ENCODE measurements at places on chromosomes 7 and 10.

DNA sequence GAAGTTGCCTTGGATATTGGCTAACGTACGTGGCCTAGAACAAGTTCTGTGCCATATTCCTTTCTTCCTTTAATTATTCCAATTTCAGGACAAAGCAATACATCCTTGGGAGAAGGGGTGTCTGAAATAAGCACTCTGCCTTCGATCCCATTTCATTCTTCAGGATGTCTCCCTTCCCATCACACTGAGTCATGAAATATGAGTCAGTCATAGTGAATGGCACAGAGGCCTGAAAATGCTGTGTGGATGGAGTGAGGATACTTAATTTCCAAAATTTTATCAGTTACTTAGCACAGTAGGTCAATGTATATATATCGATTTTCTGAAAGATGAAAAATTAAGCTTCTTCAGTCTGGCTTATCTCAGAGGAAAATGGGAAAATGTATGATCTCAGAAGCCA lies 19.5 kb downstream of the EVX1 start:
- no peak for DNase-seq

- no peak for DNase-seq
Measured at GRCh38 chr10:51321980-51322379, 247.7 kb downstream of the PRKG1 start.

- no peak for DNase-seq
Measured at GRCh38 chr7:15561835-15562234, at the start of gene AGMO. Gene AGMO (minus strand): TSS chr7:15562015.

DNA sequence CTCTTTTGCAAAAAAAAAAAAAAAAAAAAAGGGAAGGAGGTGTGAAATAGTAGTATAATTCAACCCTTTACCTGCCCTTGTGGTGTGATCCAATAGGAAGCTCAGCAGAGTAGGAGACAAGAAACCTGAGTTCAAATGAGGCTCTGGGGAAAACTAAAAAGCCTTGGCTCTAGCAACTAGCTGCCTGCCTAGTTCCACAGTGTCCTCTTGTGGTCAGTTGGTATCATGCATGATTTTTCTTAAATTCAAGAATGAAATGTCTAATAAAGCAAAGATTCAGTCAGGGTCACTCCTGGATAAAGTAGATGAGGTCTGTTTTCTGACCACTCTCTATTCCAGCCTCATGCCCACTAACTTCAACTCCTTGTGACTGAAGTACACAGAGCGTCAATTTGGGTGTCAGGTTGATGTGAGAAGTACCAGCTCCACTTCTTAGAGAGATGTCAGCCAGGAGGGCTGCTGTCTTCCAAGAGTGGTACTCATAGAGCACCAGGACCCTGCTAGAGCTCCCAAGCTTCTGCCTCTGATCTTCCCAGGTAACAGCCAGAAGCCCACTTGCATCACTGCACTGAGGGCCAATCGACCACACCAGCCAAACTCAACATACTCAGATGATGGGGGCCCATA lies 10.5 kb downstream of the LSM5 start:
- no peak for DNase-seq

DNA sequence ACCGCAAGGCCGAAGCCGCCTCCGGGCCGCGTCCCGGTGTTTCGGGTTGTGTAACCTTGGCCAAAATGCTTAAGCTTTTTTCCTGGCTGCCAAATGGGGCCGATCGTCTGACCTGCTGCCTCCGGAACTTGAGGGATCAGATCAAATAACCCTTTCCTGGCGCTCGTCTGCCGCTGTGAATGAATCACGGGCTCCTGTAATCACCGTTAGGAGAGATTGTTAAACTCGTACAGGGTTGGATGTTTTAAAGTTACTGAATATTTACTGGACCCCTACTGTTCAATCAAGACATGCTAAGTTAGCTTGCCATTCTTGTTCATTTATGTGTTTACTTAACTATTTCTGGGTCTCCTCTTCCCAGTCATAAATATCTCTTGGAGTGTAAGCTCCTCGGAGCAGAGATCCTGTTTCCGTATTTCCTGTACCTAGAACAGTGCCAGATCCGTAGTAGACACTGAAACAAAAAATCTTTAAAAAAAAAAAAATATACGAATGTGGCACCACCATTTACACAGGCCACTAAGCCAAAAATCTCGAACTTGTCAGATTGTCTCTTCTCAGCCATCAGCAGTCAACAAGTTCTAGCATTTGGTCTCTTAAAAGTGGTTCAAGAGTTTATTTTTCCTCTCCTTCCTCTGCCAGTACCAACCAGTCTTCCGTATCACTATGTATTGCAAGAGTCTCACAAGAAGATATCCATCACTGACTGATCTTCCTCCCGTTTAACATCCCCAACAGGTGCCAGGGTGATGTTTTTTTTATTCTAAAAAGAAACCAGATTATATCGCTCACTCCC lies 650 bp upstream of the TM9SF3 start:
- DNase-seq, result no peak

DNA sequence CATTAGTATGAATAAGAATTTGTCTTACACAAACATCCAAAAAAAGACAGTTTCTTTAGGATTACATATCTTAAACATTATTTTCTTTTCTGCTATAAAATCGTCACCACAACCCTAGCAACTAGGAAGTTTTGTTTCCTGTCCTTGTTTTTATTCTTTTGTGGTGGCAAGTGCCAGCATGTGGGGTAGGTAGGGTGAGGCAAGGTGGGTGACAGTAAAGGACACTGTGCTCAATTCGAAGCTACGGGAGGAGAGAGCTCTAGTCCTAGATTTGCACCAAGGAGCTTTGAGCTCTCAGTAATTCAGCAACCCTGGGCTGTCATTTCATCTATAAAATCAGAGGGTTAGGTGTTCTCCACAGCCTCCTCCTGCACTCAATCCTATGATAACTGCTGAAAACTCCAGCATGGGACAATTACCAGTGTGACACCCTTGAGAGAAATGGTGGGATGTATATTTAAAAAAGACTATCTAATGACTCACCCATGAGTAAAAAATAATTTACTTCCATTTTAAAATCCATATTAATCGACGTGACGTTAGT lies 187.1 kb downstream of the FAM107B start:
- no peak for DNase-seq

DNA sequence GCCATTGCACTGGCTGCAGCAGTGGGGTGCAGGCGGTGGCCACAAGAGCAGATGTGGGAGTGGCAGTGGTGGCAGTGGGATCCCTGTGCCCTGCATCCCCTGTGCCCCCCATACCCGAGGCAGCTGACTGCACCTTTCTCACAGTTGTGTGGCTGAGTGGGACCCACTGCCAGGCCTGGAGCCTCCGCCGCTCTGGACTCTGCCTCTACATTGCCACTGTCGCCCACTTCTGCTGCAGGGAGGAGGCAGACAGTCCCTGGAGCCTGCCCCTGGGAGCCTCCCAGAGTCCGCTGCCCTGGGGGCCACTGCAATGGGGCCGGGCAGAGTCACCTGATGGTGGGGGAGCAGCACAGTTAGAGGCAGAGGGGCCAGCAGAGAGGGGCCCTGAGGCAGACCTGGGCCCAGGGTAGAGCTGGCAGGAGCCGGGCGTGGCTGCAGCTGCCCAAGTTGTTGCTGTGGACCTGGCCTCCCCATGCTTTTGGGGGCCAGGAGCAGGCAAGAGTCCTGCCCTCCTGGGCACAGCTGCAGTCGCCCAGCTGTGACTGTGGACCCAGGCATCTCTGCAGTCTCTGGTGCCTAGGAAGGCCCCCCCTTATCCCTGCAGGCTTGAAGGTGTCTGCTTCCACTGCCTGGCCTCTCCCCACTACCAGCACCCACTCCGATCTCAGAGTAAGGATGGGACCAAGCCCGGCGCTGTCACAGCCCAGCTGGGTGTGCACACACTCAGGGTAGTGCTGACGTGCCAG lies 22.2 kb downstream of the FAM241B start:
- DNase-seq, result no peak

DNA sequence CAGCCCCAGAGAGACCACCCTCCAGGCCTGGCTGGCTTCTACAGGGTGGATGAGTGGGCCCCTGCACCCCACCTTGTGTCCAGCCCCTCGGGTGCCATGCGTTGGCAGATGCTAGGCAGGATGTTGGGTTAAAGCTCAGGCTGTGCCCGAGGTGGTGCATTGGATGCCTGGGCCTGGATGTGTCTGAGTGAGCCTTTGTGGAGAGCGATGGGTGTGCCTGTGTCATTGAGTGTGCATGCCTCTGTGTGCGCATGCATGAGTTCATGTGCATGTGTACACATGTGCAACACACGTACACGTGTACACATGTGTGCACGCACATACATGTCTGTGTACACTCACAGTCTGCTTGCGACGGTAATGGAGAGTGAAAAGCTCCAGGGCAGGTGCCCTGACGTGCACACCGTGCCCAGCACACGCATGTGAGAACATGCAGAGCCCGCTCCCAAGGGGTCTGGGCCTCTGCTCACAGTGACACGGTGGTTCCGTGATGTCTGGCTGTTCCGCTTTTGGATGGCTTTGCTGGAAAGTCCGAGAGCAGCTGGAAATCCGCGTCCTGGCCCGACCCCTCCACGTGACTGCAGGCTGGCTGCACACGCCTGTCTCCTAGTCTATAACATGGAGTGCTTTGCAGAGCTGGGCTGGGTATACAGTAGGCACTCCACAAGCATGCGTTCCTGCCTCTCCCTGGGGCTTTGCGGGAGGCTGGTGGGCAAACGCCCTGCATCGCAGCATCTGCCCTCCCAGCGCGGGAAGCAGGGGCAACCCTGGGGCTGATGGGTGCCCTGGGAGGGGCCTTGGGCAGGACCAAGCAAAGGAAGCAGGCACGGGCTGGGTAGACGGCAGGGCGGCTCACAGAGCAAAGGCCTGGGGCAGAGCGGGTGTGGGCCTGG lies 36.9 kb downstream of the ELFN1 start:
- DNase-seq, result no peak

- DNase-seq, result no peak
Measured at GRCh38 chr7:157693521-157694375, 356.9 kb downstream of the DNAJB6 start.

DNA sequence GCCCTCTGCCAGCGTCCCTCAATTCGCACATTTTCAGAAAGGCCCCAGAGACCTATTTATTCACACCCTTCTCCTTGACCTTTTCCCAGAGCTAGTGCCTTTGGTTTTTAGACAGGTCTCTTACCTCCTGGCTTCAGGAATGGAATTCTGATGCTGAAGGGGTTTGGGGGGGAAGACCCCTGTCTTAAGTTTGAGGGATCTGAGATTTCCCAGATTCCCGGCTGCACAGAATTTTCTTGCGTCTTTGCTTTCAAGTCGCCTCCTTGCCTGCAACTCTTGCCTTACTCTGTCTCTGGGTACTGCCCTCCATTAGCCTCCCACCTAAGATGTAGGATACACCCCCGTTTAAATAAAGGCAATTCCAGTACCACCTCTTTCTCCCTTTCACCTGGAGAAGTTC lies 1.9 kb downstream of the GATA3 start:
- no peak for DNase-seq

DNA sequence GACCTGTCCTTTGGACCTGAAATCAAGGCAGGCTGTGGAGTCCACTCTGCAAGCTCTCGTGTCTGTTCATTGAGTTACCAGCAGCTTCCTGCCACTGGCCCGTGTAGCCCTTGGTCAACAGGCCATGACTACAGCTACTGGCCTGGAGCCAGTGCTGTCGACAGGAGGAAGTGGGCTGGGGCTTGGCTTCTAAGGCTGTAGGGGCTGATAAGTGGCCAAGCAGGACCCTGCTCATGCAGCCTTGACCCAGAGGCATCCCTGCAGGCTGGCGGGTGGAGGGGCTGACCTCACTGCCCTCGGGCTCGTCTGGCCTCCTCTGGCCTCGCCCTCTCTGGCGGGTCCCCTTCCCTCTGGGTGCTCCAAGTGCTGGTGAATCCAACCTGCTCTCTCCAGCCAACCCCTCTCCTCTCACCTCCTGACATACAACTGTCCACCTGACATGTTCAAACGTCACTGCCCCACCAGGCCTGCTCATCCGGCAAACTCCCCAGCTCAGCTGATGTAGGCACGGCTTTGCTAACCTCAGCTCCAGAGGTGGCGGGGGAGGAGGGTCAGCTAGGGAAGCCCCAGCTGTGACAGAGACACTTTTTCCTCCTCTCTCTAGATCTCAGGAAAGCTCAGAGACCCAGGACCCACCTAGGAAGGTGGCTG lies 188.6 kb upstream of the LYZL2 start:
- DNase-seq, result no peak

DNA sequence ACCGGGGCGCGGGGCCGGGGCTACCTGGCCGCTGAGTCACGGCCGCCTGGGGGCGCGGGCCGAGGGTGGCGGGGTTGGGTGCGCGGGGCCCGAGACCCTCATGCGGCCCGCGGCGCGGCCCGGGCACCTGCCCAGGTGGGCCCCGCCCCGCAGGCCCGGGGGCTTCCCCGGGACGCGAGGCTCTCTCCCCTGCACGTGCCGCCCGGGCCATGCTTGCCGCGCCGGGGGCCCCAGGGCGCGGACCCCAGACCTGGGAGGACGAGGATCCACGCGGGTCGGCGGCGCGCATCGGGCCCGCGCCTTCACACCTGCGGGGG lies 402 bp downstream of the MAFK start:
- no peak for DNase-seq

DNA sequence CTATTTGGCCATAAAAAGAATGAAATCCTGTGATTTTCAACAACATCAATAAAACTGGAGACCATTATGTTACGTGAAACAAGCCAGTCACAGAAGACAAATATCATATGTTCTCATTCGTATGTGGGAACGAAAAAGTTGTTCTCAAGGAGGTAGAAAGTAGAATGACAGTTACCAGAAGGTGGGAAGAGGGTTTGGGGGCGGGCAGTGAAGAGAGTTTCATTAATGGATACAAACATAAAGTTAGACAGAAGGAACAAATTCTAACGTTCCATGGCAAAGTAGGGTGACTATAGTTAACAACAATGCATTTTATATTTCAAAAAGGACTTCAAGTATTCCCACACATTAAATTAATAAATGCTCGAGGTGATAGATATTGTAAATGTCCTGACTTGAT lies 97.4 kb downstream of the ZPBP start:
- DNase-seq, result no peak

GRCh38 chr7:24401628-24402593 lies 117.9 kb downstream of the NPY start:
- no peak for DNase-seq

- no peak for DNase-seq
Measured at GRCh38 chr7:49228426-49229098, 304.2 kb downstream of the CDC14C start.

- no peak for DNase-seq
Measured at GRCh38 chr7:3380886-3381685, 80.0 kb downstream of the SDK1 start.

DNA sequence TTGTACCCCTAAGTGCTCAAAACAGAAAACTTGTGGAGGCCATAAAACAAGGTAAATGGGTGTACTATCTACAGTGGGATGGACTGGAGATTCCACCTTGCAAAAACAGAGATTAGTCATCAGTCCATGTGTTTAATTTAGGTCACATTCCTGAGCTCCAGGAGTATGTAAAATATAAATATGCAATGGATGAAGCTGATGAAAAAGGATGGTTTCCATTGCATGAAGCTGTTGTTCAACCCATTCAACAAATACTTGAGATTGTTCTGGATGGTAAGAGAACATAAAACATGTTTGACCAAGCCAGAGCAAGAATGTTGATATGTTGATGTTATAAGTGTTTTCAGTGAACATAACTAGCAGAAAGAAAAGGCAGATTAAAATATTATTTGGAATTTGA lies 14.6 kb downstream of the ASB15 start:
- DNase-seq, result no peak

All from stimulated activated CD8-positive, alpha-beta memory T cell treated with anti-CD3 and anti-CD28 coated beads, Interleukin-2, amount 100 ng/mL, for 1 hour (primary cell).